ENCODE measurements at places on chromosomes 6 and 20.
A peak's percentile ranks its signal among the peaks of the same experiment; 100 is the strongest.

GRCh38 chr20:55194947-55195346 lies 719.6 kb downstream of the DOK5 start:
- no peak for DNase-seq

DNA sequence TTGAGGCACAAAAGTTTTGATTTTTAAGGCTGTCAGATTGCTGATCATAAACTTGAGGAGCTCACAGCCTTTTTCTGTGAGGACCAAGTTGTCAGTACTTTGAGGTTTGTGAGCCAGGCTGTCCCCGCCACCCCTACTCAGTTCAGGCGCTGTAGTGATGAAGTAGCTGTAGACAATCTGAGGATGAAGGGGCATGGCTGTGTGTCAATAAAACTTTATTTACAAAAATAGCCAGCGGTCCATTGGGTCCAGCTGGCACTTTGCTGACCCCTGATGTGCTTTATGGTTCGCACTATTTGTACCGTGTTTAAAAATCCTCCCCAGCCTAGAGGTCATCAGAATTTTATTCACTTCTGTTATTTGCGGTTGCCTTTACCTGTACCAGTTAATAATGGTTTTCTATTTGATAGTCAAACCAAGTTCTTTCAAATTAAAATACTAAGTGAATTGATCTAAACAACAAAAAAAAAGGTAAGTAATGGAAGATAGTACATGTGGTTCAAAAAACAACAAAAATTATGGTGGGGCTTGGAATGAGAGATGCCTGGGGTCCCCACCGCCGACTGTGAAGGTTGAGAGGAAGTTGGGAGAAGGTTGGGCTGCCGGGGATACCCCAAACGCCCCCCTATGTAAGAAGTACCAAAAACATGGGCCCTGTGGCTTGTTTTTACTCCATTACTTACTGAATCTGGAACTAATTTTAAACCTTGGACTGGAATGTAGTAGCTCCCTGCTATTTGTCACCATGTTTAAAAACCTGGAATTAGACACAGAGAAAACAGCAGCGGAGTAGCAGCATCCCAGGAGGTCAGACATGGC lies 123.6 kb downstream of the SYCP2 start:
- DNase-seq: no peak

- no peak for DNase-seq
Measured at GRCh38 chr20:13930281-13930680, 60.1 kb downstream of the SEL1L2 start.

- DNase-seq: no peak
Measured at GRCh38 chr6:17318435-17319165, 37.4 kb downstream of the RBM24 start.

GRCh38 chr6:12189661-12190060 lies 100.5 kb upstream of the EDN1 start:
- DNase-seq: no peak

DNA sequence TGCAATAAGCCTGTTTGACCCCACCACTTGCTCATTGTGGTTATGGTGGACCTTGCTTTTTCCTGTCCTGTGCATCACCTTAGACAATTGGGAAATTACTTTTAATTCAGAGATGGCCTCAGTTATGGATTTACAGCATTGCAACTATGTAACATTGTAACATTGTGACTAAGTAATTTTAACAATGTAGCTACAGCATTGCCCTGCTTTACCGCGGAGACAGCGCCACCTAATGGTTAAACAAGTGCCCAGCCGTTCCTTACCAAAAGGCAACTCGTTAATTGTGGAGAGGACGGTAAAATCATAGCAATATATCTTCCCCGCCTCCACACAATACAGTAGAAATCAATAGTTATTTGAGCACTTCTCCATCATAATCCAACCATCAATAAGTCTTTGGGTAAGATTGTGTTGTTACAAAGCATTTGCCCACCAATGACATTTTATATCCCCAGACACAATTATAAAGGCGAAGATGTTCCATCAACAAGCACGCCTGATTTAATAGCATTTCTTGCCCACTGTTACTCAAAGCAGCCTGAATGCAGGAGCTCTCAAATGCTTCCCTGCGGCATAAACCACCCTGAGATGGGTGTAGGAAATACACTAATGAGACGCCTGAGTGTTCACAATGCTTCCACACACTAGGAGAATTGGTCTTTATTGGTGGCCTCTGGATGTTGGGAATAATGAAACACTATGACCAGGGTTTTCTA lies 93.7 kb downstream of the PROKR2 start:
- peak; percentile 25 for DNase-seq

DNA sequence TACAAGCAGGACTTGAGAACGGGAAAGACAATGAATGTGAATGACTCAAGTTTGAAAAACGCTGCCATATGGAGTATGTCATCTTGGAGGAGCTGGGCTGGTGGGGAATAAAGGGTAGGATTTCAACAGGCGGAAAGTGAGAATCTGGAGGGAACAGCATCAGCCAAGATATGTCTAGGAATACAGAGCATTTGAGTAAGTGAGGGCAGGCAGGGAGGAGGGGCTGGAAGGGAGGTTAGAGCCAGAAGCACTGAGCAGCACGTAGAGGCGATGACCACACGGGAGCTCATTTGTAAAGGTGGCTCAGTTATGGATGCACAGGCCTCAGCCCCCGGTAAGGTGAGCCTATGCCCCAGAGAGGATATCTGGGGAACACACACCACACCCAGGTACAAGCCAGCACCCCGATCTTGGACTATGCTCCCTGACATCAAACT lies 115.1 kb downstream of the ZMYND8 start:
- DNase-seq: no peak

- DNase-seq: no peak
Measured at GRCh38 chr6:122092366-122092765, 307.1 kb upstream of the HSF2 start.

- DNase-seq: no peak
Measured at GRCh38 chr20:63619505-63619904, 7.4 kb downstream of the GMEB2 start.

GRCh38 chr6:15044146-15044882 lies 201.6 kb upstream of the JARID2 start:
- DNase-seq: no peak

DNA sequence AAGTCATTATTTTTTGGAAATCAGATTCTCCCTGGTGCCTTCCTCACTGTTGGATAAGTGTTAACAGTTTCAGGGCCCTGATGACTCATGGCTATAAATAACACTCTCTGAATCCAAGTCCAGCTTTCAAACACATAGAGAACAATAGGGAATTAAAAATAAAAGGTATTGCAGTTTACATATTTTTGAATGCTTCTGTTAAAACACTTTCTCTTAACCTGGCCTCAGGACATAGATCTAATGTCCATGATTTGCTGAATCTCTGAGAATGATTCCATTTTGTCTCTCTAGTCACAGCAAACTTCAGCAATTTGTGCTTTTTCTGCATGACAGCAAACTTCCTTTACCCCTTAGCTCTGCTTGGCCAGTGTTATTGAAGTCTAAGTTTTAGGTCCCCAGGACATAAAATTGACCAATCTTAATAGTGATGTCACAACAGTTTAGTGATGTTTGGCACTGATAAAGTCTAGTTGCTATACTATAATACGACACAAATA lies 1192.4 kb upstream of the CITED2 start:
- no peak for DNase-seq

GRCh38 chr6:40710626-40711330 lies 123.6 kb upstream of the LRFN2 start:
- DNase-seq: no peak

- no peak for DNase-seq
Measured at GRCh38 chr20:25314497-25315417, 66.9 kb downstream of the PYGB start.

DNA sequence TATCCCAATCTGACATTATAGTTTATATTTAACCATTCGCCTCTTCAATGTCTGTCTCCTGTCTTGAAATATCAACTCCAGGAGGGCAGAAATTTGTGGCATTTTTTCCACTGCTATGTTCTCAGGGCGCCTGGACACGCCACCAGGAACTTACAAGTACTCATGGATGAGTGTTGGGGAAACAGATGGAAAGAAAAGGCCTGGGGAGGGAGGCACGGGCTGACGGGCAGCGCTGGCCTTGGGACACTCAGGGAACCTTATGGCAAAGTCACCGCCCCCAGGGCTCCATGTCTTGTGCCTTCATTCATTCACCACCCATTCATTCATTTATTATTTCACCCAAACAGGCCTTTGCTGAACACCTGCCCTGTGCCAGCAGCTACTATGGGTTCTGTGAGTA lies 222.9 kb downstream of the PREX1 start:
- DNase-seq: no peak

GRCh38 chr6:157388924-157389323 lies 7.9 kb downstream of the ZDHHC14 start:
- DNase-seq: no peak

DNA sequence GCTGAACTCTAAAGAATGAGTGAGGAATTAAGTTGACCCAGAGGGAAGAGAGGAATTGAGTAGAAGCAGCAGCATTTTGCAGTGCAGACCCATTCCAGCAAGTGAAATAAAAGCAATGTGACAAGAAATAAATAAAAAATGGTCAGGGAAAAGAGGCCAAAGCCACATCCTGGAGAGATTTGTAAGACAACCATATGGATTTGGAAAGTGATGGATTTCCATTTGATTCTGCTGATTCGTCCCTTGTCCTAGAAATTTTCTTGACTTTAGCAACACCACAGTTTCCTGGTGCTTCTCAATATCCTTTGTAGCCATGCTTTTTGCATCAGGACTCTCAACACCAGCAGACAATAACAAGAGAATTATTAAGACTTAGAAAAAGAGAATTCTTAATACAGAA lies 29.8 kb downstream of the ANKEF1 start:
- no peak for DNase-seq

GRCh38 chr6:167781066-167781767 lies 45.5 kb upstream of the AFDN start:
- DNase-seq: no peak

GRCh38 chr6:137224799-137225198 lies 5.6 kb upstream of the IFNGR1 start:
- no peak for DNase-seq

DNA sequence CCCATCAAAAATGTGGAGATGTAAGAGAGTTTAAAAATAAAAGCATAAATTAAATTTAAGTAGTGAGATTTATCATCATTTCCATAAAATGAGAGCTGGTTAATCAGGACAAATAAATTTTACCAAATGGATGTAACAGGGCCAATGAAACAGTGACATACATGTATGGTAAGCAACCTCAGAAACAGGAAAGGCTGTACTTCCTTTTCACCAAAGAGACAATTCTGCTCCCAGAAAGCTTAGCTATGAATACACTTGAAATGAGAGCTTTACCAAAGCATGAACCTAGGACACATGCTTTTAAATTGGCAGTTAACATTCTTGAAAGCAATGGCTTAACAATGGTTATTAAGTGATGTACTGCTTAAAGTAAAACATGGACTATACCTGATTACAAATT lies 12.1 kb upstream of the UBE2J1 start:
- no peak for DNase-seq

- no peak for DNase-seq
Measured at GRCh38 chr20:4141291-4142240, 126.2 kb upstream of the RNF24 start.

DNA sequence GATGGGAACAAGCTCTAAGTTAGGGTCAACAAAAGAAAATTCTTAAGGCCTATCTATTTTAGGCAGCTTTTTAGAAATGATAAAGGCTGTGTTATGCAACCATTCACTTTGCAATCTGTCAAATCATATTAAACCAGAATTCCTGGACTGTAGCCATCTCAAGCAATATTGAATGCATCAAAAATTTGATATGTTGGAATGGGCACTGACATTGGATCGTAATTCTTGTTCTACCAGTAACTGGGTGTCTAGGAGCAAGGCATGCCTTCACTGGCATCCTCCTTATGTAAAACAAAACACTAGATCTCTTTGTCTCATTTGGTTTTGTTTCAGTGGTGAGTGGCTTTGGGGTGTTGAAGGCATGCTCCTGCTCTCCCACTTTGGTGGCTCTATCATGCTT lies 145.6 kb downstream of the JARID2 start:
- DNase-seq: no peak

GRCh38 chr6:158413028-158413427 lies 100.8 kb downstream of the TULP4 start:
- no peak for DNase-seq

DNA sequence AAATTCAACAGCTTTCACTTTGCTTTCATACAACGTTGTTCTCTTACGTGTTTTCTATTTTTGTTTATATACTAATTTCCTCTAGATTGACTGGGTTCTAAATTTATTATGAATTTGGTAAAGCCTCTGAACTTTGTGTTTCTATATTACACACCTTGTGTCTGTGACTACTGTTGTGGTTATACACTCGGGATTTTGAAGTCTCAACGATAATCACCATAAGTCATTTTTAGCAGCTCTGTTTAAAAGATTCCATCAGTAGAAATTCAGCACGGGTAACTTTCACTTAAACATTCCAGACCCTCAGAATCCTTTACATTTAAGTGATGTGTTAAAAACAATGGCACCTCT lies 31.8 kb upstream of the HBS1L start:
- no peak for DNase-seq

GRCh38 chr6:66731310-66731709 lies 1024.3 kb upstream of the EYS start:
- DNase-seq: no peak

- no peak for DNase-seq
Measured at GRCh38 chr6:72022830-72023229, 136.5 kb downstream of the RIMS1 start.

DNA sequence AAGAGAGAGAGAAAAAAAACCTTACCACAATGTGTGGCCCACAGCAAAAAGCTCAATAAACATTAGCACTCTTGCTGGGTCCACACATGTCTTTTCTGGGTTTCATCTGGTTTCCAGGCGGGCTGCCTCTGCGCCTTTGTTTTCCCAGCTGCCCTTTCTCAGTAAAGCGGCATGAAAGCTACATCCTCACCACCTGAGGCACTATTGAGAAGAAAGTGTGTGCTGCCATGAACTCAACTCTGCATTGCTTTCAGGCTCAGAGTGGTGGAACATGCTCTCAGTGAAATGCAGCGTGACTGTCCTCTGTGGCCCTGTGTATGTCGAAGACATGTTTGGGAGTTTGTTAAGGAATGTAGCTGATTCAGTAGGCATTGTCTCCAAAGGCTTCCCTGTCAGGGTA lies 102.3 kb downstream of the LYRM2 start:
- DNase-seq: no peak

DNA sequence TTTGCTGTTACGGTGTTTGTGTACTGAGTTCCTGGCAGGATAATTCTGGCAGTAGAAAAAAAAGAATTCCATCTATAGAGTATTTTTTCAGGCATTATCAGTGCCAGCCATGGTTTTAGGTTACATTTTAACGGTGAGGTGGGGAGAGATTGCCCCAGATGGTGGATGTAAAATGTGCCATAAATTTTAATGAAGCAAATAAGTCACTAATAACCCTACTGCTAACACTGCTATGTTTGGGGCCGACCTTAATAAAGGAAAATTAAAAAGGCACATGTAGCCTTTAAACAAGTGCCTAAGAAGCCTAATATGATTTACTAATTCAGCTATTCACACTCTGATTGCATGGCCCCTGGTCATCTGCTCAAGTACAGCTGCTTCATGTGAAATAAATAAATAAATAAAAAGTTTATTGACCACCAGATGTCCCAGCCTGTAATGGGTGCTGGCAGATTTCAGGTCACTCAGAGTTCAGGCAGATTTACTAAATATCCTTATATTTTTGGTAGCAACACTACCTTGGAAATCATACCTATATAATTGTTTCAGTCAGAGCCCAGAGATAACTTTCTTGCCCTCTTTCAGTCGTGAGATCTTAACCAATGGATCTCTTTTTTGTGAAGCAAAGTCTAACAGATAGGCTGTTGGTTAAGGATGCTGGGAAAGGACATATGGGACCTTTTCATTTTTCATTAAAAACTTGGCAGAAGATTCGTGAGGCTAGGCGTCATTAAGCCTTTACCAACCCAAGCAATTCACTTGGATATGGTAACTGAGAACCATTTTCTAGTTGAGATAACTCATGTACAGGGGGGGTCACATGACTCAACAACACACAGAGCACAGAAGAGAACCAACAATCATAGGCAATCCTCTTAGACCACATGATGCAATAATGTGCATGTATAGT lies 495.0 kb upstream of the NRSN1 start:
- no peak for DNase-seq
